ENCODE measurements at places on chromosomes 12 and 14. TPM values are rescaled to one million over a fixed set of nuclear protein-coding genes. Genes with fewer than 3 reads are reported as not detected.
A peak's percentile ranks its signal among the peaks of the same experiment; 100 is the strongest.

- DNase-seq, result no peak
Observed at GRCh38 chr12:61011767-61012423, 1248.3 kb upstream of the USP15 start.

DNA sequence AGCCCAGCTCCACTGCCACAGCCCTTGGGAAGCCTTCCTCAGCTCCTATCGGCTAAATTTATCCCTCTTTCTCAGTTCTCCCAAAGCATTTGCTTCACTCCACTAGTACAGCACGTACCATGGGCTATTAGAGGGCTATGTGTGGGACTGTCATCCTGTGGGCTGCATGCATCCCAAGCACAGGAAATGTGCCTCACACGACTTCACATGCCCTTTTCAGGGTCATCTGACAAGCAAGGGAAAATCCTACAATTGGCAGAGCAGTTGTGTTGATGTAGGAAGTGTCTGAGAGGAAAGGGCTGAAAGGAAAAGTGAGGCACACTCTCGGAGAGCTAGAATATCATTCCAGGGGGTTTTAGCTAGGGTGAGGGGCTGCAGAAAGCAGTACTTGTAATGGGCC, 47.6 kb downstream of the NINJ2 start:
- peak; percentile 33 for DNase-seq

DNA sequence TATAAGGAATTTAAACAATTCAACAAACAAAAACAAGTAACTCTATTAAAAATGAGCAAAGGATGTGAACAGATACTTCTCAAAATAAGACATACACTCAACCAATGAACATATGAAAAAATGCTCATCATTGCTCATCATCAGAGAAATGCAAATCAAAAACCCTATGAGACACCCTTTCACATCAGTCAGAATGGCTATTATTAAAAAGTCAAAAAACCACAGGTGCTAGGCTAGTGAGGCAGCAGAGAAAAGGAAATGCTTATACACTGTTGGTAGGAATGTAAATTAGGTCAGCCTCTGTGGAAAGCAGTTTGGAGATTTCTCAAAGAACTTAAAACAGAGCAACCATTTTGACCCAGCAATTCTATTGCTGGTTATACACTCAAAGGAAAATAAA, 52.0 kb downstream of the NAV3 start:
- no peak for DNase-seq

DNA sequence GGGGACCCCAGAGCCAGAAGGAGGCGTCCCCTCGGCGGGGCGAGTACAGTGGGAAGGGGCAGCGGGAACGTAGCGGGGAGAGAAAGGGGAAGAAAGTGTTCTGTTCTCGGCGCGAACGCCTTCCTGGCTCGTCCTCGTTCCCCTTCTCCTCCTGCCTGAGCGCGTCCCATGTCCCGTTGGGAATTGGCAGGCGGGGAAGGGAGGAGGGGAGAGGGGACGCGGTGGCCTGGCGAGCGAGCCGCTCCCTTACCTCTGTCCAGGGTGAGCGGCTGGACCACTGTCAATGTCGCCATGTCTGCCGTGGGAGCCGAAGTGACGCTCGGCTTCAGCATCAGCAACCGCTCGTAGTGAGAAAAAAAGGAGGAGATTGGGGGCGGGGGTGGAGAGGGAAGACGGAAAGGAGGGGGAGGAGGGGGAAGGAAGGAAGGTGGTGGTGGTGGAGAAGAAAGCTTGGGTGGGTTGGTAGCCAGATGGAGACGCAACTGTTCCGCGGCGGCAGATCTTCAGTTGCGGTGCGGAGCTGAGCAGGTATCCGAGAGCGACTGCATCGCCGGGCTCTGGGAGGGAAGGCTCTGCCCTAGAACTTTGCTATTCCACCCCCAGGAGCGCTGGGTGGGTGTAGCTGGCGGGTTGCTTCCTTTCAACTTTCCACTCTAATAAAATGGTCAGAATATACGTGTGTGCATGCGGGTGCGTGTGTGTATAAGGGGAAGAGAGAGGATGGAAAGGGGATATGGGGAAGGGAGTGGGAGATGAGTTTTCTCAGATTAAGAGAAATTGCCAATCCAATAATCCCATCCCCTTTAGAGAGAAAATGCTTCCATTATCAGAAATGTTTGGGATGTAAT, at the start of gene LIN7A:
Gene LIN7A, minus strand, starts transcription at position 544 of the 848 bp plus-strand sequence. Its CDS starts 212 bp downstream, at position 332.
- peak; percentile 67 for DNase-seq

DNA sequence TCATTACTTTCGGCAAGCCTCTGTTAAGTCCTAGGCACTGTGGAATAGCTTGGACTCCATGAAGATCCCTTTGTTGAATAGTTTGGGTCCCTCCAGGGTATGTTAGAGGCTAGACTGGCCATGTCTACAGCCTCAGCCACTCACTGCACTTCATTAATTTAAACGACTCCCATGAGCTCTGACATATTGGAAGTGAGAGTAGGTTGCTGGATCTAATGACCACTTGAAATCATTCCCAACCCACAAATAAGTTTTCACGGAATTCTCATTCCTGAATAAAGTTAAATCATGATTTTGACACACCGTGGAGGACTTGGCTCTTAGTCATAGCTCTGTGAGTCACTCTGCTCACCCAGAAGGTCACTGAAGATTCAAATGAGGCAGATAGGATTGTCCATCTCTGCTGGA, 21.4 kb upstream of the APPL2 start:
- DNase-seq, result no peak

DNA sequence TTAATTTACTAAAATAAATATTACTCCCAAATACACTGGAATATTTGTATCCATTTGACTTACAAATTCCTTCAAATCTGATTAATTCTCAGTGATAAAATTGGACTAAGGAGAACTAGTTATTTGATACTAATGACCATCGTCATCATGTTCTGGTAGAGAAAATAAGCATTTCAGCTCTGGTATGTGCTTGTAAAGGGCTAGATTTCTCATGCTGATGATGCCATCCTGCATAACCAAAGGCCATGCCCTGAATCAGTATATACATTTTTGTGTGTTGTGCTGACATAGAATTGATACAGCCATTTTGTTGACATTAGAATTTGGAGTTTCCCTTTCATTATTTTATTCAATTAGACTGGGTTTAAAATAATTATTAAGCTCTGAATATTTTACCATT, 148.9 kb downstream of the PCNX1 start:
- DNase-seq, result no peak

- no peak for DNase-seq
Observed at GRCh38 chr12:132083614-132083940, 60.5 kb downstream of the DDX51 start.

GRCh38 chr14:106507354-106507753, 981.0 kb downstream of the TMEM121 start:
- no peak for DNase-seq

- DNase-seq, result no peak
Observed at GRCh38 chr14:72576258-72576657, 317.6 kb downstream of the DPF3 start.

Gene GDF3
- total RNA-seq, result 0.19 TPM

Data from left ventricle myocardium inferior (tissue), 1 donor.